ENCODE measurements at places on chromosomes 2 and 18.

- DNase-seq, result no peak
Observed at GRCh38 chr2:179983250-179983932, 23.7 kb downstream of the CWC22 start.

- DNase-seq, result no peak
Observed at GRCh38 chr2:210170196-210170445, 1.1 kb downstream of the KANSL1L start.

DNA sequence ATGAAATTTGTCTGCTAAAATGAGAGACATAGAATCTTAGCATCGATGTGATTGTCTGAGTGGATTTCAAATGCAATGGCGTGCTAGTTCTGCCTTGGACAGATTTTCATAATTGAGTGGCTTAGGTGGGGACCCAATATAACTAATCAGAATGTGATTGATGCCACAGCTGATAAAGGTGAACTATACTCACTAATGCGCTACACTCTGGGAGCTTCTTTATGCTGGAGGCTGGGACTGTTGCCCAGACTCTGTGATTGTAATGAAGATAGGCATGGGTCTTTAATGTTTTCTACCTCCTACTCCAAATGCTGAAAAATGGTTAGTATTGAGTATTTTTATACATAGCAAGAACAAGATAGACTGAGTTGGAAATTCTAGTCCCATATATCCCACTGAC, 339.5 kb upstream of the SLC39A10 start:
- DNase-seq, result no peak

- no peak for DNase-seq
Observed at GRCh38 chr2:15756882-15757819, 165.5 kb downstream of the DDX1 start.

- no peak for DNase-seq
Observed at GRCh38 chr2:180033993-180034894, 27.1 kb upstream of the CWC22 start.
